Fibroblast of villous mesenchyme (primary cell): ENCODE measurements at places on chromosomes 7 and 10. TPM values are rescaled to one million over a fixed set of nuclear protein-coding genes. Genes with fewer than 3 reads are reported as not detected.

Gene AMZ1
- total RNA-seq = 12.2 and 14.2 TPM in 2 replicates

Gene SYT15
- total RNA-seq = under 0.01 and 0.64 TPM in 2 replicates

Gene H2BK1
- not detected in 2 replicates for total RNA-seq

Gene ECHDC3
- 1.3 and 12.6 TPM in 2 replicates for total RNA-seq

Gene VPS37D
- total RNA-seq = 3.0 and 4.2 TPM in 2 replicates

GRCh38 chr10:76336213-76336963 is 905.0 kb downstream of the LRMDA start:
- DNase-seq = peak; percentile 96

- DNase-seq = peak; percentile 36
Measured at GRCh38 chr7:102165136-102165535, 121.5 kb upstream of the SH2B2 start.

DNA sequence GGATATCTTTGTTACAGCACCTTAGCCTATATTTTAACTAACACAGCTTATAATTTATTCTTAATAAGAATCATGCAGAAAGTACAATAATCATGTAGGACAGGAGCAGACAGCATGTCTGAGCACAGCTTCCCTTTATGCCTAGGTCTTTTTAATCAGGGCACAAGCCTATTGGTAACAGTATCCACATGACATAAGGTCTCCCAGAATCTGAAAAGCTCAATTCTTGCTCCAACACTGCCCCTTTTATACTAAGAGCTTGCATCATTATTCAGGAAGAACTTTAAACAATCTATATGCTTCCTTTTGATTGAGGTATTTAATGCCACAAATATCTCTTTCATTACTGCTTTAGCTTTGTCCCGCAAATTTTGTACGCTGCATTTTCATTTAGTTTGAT is 31.6 kb downstream of the IL6 start:
- DNase-seq = no peak

GRCh38 chr7:78770422-78771410 is 682.8 kb downstream of the MAGI2 start:
- peak; percentile 9 for DNase-seq

GRCh38 chr10:123926401-123927264 is 35.0 kb upstream of the CPXM2 start:
- peak; percentile 14 for DNase-seq

GRCh38 chr10:49593998-49594397 is 16.1 kb upstream of the SLC18A3 start:
- DNase-seq = no peak

DNA sequence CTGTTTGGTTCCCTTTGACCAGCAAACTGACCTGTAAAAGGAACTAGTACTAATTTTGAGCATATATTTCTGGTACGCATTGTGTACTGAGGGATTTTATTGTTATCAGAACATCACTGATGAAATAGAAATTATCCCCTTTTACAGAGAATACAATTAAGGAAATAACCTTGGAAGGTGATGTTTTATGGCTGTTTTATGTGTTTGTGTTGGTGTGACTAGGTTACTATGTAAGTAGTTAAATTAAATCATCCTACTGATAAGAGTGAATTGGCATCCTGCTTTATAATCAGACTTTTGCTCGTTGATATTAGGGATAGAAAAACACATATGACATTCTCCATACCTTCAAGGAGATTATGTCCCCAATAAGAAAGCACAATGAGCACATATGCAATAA is 596.6 kb downstream of the SORCS3 start:
- no peak for DNase-seq

DNA sequence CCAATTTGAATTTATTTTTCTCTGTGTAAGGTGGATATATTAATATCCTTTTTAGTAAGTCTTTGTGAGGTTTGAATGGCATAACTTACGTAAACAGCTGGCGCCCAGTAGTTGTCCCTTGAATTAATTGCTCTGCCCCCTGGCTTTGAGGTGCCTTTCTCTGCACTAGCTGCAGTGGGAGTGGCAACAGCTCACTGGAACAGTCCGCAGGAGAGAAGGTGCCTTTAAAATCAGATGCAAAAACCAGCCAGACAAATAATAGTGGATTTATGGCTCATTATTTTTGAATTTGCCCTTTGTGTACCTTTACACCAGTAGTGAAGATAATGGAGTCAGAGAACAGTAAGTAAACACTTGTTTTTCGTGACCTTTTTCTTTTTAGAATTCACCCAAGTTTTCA is 11.8 kb downstream of the FERD3L start:
- no peak for DNase-seq

- no peak for DNase-seq
Measured at GRCh38 chr10:47029181-47030009, 118.2 kb downstream of the PTPN20 start.

DNA sequence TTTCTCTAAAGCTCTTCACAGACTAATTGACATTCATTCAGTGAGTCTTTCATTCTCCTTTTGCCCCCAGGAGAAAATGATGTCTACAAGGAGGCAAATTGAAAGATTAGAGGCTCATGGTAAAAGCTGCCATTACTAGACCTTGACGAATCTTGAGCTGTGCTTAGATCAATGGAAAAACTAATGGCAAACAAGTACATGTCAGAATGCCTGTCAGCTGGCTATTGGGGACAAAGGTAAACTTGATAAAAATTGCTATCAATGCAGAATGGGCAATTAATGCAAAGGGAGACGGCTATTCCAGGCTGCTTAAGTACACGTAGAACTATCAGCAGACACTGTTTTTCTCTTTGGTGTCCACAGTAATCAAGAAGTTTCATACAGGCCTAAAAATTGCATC is 3.3 kb downstream of the ASAH2 start:
- no peak for DNase-seq

DNA sequence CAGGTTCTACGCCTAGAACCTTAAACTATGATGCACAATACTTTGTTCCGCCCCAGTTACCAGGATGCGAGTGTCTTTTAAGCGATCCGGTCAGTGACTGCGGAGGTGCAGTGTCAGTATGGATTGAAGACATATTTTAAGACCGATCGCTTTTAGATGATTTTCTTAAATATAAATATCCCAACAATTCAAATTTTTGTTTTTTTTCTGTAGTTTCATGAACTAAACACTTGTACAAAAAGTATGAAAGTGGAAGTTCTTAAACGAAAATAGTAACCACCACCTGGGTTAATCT is 835 bp downstream of the COMMD3 start:
- DNase-seq = no peak

- DNase-seq = no peak
Measured at GRCh38 chr7:122768827-122769226, 66.1 kb upstream of the RNF148 start.
